ENCODE measurements at places on chromosomes 6 and 20.

GRCh38 chr6:85684133-85684808 is 41.6 kb upstream of the SYNCRIP start:
- DNase-seq: no peak

- DNase-seq: no peak
Measured at GRCh38 chr6:3571250-3571681, 114.4 kb upstream of the SLC22A23 start.

DNA sequence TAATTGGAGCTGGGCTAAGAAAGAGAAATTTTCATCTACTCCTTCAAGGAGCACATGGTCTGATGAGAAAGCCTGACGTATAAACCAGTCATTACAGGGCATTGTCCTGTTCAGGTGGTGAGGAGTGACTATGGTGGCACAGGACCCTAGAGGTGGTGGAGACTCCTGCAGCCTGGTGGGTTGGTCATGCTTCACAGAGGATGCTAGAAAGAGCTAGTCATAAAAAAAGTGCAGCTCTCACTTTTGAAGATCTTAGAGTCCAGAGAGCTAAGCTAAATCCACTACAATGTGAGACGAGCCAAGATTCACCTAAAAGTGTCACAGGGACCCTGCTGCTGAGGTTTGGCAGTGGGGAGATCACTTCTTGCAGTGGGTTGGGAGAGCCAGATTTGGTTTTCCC is 9.8 kb upstream of the ZNF831 start:
- DNase-seq: no peak

- DNase-seq: peak; percentile 40
Measured at GRCh38 chr20:37565134-37565811, 37.6 kb upstream of the BLCAP start.

GRCh38 chr6:134619077-134619476 is 301.2 kb upstream of the SGK1 start:
- DNase-seq: no peak

- DNase-seq: no peak
Measured at GRCh38 chr6:39777218-39777617, 15.0 kb upstream of the DAAM2 start.

GRCh38 chr6:156627524-156627923 is 149.7 kb upstream of the ARID1B start:
- no peak for DNase-seq

- no peak for DNase-seq
Measured at GRCh38 chr20:2165871-2166270, 64.2 kb downstream of the STK35 start.

DNA sequence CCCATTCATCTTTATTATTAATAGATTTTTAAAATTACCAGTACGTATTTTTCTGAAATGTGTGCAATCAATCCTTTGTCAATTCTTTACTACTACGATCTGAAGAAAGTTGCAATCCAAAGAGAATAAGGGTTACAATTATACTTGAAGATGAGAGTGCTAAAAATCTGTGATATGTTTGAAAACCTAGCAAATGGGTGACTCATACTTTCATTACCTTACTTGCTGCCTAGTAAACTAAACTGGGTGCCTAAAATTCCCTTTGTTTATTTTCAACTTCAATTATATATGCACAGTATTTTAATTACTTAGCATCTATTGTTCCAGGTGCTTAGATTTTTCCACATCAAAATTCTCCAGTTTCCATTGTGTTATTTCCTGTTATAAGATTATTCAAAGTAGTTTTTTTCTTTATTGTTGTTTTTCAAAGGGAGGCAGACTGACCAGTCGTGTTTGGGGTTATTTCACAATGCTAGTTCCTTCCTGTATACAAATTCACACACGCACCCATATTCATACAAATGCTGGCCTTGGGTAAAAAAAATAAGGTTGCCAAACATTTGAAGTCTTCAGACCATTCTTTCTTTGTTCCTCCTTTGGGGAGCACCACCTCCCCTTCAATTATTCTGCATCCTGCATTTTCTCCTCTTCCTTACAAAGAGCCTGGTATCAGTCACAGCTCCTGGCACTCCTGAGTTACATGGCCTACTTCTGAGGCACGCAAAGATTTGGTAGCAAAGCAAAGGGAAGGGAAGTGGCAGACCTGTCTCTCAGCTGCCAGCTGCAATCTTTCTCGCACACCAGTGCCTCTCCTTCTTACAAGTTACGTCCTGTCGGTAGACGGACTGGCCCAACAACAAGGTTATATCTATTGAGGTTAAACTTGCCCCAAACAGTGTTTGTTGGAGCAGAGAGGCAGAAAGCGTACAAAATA is 16.2 kb upstream of the FAM135A start:
- DNase-seq: peak; percentile 19

Data from kidney tubule cell (primary cell).